ENCODE measurements at places on chromosomes 16 and 17.

GRCh38 chr16:70608521-70608920, 37.8 kb upstream of the IL34 start:
- no peak for DNase-seq

- DNase-seq: peak; percentile 3
These were observed 17.8 kb upstream of the METRNL start for GRCh38 chr17:83061586-83061985.

DNA sequence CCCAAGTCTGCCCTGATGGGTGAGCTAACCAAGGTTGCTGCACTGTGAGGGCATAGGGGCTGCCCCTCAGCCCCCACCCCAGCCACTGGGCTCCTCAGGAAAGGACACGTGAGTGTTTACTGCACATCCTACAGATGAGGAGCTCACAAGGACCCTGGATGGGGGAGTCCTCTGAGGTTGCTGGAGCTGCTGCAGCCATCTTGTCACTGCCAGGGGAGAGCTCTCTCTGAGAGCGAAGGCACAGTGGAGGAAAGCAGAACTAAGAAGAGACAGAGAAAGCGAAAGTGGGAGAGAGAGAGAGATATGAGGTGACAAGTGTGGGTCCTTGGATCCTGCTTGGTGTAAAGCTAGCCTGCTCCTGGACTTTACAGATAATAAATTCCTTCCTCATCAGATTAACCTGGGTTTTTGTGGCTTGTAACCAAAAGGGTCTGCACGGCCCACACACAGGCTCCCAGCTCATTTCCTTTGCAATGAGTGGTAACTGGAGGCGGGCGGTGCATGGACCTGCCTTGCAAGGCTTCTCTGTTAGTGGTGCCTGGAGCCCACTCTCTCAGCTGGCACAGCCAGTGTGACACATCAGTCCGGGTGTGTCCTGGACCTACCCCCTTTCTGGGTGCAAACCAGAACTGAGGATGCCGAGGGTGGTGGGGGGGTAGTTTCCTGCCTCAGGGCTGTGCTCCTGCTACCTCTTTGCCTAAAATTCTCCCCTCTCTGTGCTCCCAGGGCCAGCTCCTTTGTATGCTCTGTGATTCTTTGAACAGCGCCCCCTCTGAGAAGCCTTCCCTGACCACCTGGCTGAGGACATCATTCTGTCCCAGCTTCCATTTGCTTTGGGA, 14.2 kb downstream of the SNX20 start:
- peak; percentile 71 for DNase-seq

DNA sequence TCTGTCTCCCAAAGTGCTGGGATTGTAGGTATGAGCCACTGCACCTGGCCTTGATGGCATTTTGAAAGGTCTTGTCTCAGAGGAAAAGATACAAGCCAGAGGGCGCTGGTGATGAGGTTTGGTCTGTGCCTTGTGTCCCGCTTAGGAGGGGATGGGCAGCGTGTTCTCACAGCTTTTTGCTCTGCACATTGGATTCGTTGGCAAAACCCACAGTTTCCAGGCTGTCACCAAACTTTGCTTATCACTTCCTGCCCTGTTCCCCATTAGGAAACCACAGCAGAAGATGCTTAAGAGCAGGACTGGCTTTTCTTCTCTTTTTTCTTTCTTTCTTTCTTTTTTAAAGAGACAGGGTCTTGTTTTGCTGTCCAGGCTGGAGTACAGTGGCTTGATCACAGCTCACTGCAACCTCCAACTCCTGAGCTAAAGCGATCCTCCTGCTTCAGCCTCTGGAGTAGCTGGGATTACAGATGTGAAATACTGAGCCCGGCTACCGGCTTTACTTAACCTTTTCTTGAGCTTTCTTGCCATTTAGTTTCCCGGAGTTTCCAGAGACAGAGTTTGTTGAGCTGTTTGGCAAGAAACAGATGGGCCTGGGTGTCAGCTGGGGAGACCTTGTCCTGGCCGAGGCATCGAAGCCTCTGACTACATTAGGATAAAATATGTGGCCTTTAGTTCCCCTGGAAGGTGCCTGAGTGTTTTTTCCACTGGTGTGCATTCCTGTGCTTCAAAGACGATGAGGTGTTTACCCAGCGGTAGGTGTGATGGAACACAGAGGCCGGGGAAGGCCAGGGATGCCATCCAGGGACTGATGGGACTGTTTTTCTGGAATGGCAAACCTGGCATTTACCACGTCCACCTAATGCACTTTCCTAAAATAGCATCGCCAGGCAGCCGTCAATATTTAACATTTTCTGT, 112.9 kb downstream of the ABCC1 start:
- peak; percentile 40 for DNase-seq

DNA sequence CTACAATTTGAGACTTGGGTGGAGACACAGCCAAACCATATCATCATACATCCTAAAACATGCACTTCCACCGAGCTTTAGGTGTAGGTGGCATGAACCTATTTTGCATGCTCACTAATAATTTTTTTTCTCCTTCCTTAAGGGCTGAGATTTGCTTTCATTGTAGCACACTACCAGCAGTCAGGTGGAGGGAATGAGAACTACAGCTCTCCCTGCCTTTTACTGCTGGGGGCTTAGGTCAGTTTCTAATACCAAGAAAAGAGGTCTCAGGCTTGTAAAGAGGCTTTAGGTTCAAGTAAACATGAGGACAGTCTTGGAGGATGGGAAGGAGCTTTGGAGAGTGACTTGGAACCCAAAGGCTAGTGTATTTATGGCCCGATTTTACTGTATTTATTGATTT, 22.0 kb downstream of the CFAP20 start:
- no peak for DNase-seq

- peak; percentile 84 for DNase-seq
These were observed 23.7 kb downstream of the CDH1 start for GRCh38 chr16:68760671-68761275.

DNA sequence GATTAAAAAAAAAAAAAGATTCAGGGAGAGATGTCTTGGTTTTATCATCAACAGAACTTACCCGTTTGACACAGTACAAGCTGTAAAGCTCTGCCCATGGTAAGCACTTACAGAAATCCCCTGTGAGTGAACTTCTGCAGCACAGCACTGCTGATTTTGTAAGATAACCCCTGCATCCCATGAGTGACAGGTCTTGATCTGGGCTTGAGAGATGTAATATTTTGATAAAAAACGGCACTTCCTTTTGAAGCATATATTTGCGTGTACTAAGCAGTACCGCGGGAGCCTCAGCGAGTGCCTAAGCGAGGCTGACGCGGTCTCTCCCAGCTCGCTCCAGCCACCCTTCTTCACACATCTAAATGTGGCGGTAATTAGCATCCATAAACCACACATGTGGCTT, 50.5 kb downstream of the IKZF3 start:
- DNase-seq: peak; percentile 70

DNA sequence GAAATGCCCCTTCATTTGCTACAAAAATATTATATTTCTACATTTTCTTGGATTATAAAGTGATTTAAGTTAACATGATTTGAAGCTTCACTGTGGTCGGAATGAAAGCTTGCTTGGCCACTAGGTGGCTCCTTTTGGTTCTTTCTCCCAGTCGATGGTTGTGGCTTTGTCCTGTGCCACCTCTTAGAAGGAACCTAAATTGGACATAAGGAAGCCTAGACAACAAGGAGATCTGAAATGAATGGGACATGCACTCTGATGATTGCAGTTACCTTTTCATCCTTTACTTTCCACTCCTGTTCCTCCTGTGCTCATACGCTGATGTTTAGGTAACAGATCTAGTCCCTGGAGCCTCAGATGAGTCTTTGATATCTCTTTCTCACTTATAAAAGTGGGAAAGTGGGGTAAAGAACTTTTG, 39.2 kb downstream of the FTO start:
- peak; percentile 44 for DNase-seq

DNA sequence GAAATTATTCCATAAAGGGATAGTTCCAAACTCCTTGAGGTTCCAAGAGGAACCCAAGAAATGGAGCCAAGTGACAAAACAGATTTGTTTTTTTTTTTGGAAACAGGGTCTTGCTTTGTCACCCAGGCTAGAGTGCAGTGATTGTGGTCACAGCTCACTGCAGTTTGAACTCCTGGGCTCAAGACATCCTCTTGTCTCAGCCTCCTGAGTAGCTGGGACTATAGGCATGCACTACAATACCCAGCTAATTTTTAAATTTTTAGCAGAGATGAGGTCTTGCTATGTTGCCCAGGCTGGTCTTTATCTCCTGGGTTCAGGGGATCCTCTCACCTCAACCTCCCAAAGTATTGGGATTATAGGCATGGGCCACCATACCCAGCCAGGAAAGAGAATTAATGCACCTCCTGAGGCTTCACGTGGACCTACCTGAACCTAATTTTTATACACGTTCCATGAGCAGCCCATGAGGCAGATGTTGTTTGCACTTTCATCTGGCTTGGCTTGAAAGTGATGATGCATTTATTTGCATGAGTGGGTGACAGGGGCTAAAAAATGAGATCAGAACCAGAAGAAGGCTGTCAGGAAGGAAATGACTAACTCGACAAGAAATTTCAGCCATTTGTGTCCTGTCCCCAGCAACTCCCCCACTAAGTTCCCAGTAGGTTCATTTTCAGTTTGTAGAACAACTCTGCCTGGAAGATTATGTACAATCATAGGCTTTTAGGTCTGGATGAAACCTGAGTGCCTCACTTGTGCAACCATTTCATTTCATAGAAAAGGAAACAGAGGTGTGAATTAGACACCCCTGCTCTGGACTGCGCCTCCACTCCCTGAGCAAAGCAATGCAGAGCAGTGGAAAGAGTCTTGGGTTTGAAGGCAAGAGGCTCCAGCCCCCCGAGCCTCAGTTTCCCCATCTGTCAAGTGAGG, 10.3 kb upstream of the IRF8 start:
- peak; percentile 73 for DNase-seq

- DNase-seq: no peak
These were observed 2.9 kb downstream of the CLUH start for GRCh38 chr17:2708585-2709182.

DNA sequence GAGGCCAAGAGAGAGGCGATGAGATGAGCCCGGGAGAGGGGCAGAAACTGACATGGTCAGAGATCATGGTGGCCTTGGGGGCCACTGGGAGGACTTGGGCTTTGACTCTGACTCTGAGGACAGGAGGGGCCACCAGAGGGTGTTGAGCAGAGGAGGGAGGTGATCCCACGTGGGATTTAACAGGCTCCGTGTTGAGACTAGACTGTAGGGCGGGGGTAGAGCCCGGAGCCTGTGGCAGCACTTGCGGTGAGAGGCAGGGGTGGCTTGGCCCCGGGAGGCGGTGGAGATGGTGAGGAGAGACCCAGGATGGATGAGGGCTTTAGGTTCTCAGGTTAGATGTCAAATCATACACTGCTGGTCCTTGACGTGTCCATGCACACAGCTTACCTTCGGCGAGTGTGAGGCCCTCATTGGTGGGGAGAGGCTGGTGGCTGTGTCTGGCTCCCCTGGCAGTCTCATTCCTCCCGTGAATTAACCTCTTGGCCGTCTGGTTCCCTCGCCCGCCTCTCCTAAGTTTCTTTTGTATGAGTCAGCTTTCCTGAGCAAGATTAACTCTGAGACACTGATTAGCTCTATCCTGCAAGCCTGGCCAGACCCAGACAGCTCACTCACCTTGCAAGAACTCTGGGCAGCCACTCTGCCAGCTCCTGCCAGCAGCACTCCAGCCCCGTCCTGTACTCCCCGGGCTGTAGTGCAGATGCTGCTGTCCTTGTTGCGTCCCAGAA, 39.7 kb downstream of the VPS35L start:
- no peak for DNase-seq

GRCh38 chr17:18227635-18228034, 2.2 kb downstream of the LLGL1 start:
- DNase-seq: no peak

GRCh38 chr17:49223168-49223516, 7.4 kb downstream of the PHOSPHO1 start:
- no peak for DNase-seq

- DNase-seq: no peak
These were observed 9.8 kb downstream of the SPHK1 start for GRCh38 chr17:76394166-76394565.

DNA sequence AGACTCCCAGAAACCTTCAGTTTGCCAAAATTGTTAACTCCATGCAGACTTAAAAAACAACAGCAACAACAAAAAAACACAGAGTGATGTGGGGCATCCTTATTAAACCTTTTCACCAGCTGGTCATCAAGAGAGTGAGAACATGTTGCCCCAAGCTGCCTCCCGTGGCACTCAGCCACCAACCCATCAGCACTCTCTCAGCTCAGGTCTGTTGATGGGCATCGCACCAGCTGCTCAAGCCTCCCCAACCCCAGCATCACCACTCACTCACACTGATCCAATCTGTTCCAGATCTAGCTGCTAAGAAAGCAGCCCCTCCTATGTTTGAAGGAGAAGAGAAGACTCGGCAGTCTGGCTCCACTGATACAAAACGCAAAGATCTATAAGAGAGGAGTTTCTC, 46.8 kb downstream of the SLC39A11 start:
- no peak for DNase-seq

- no peak for DNase-seq
These were observed 31.6 kb upstream of the FAAP100 start for GRCh38 chr17:81583589-81584342.

GRCh38 chr17:31525801-31526549, 134.5 kb downstream of the RAB11FIP4 start:
- no peak for DNase-seq

GRCh38 chr17:77312786-77313599, 172.2 kb downstream of the SEC14L1 start:
- no peak for DNase-seq

- DNase-seq: no peak
These were observed 25.1 kb upstream of the ASIC2 start for GRCh38 chr17:33318241-33318640.

DNA sequence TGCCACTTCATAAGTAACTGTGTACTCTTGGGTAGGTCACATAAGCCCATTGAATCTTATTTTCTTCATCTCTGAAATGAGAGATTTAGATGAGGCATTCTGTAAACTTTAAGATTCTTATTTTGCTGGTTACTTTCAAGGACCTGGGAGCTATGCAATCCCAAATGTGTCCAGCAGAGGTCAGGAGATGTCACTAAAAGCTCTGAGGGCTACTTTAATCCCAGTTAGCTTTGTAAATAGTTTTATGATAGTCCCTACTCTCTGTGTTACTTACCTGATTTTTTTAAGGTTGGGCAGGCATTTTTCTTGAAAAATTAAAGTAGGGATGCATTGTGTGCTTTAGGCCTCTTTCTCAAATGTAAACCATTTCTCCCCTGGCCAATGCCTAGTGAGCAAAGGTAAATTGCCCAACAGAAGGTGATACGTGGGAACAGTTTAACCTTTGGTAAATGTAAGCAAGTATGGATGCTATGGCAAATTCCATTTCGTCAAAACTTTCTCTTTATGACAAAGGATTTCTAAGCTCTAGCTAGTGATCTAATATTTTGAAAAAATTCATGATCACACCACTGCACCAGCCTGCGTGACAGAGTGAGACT, 57.1 kb upstream of the WSB1 start:
- DNase-seq: peak; percentile 90

Data from activated naive CD4-positive, alpha-beta T cell treated with anti-CD3 and anti-CD28 coated beads for 36 hours (primary cell).